ENCODE measurements at places on chromosomes 6 and 20. TPM values are rescaled to one million over a fixed set of nuclear protein-coding genes. Genes with fewer than 3 reads are reported as not detected.

GRCh38 chr6:12968290-12968689, 251.7 kb downstream of the PHACTR1 start:
- H3K27ac ChIP-seq, result no peak overlapping the region
- no peak for DNase-seq
- no peaks in the 10 kb centered on the region for H3K4me1 ChIP-seq

- H3K27me3 ChIP-seq, result no peaks in the 10 kb centered on the region
- DNase-seq, result no peak
- H3K4me1 ChIP-seq, result no peaks in the 10 kb centered on the region
- no peak overlapping the region for H3K27ac ChIP-seq
- H3K36me3 ChIP-seq, result no peaks in the 10 kb centered on the region
Measured at GRCh38 chr6:71053475-71053874, 96.6 kb upstream of the B3GAT2 start.

DNA sequence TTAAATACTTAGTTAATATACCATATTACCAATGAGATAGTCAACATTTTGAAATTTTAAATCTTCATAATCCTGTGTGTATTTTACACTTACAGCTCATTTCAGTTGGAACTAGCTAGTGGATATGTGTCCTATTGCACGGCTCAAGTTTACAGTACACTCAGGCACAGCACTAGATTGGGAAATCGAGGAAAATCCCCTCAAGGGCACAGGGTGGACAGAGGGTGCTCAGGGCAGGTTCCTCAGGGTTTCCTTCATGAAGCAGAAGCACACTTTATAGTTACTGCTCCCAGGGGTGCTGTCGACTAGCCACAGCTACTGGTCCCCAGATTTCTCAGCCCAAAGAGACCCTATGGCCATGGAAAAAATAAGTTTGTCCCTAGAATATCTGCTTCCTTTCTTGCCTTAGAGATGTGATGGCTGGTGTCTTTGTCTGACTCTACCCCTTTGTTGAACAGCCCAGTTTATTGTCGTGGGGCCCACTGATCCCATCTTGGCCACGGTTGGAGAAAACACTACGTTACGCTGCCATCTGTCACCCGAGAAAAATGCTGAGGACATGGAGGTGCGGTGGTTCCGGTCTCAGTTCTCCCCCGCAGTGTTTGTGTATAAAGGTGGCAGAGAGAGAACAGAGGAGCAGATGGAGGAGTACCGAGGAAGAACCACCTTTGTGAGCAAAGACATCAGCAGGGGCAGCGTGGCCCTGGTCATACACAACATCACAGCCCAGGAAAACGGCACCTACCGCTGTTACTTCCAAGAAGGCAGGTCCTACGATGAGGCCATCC, 1.5 kb downstream of the BTN2A1 start:
- H3K4me1 ChIP-seq, result peaks cover 17% of the 10 kb centered on the region
- no peak overlapping the region for H3K27ac ChIP-seq
- H3K36me3 ChIP-seq, result peaks cover 32% of the 10 kb centered on the region
- no peaks in the 10 kb centered on the region for H3K27me3 ChIP-seq

- H3K27ac ChIP-seq, result no peak overlapping the region
- H3K27me3 ChIP-seq, result no peaks in the 10 kb centered on the region
- H3K36me3 ChIP-seq, result no peaks in the 10 kb centered on the region
- no peaks in the 10 kb centered on the region for H3K4me1 ChIP-seq
- H3K4me3 ChIP-seq, result no peak overlapping the region
Measured at GRCh38 chr20:16712511-16712947, 17.3 kb upstream of the SNRPB2 start.

- H3K27me3 ChIP-seq, result no peaks in the 10 kb centered on the region
- peaks cover 4% of the 10 kb centered on the region for H3K36me3 ChIP-seq
Measured at GRCh38 chr6:75450903-75451302, 42.7 kb downstream of the FILIP1 start.

The ZNF311 gene
- 1.0 TPM for polyA plus RNA-seq

The EFCAB8 gene
- 0.35 TPM for polyA plus RNA-seq

The TCP1 gene
- 80.0 TPM for polyA plus RNA-seq
